ENCODE measurements at places on chromosomes 12 and 14. TPM values are rescaled to one million over a fixed set of nuclear protein-coding genes. Genes with fewer than 3 reads are reported as not detected.

DNA sequence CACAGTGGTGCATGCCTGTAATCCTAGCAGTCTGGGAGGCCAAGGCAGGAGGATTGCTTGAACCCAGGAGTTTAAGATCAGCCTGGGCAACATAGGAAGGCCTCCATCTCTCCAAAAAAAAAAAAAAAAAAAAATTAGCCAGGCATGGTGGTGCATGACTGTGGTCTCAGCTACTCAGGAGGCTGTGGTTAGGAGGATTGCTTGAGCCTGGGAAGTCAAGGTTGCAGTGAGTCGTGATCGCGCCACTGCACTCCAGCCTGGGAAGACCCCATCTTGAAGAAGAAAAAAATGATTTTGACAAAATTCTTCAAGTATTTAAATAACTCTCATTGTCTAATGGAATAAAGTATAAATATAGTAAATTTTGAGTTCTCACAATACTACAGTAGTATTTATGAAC lies 219.2 kb upstream of the SSTR1 start:
- ATAC-seq: no peak

- ATAC-seq: no peak
Measured at GRCh38 chr12:65419284-65420072, 141.0 kb downstream of the MSRB3 start.

- no peak for ATAC-seq
Measured at GRCh38 chr14:94594441-94594840, 13.2 kb downstream of the SERPINA5 start.

DNA sequence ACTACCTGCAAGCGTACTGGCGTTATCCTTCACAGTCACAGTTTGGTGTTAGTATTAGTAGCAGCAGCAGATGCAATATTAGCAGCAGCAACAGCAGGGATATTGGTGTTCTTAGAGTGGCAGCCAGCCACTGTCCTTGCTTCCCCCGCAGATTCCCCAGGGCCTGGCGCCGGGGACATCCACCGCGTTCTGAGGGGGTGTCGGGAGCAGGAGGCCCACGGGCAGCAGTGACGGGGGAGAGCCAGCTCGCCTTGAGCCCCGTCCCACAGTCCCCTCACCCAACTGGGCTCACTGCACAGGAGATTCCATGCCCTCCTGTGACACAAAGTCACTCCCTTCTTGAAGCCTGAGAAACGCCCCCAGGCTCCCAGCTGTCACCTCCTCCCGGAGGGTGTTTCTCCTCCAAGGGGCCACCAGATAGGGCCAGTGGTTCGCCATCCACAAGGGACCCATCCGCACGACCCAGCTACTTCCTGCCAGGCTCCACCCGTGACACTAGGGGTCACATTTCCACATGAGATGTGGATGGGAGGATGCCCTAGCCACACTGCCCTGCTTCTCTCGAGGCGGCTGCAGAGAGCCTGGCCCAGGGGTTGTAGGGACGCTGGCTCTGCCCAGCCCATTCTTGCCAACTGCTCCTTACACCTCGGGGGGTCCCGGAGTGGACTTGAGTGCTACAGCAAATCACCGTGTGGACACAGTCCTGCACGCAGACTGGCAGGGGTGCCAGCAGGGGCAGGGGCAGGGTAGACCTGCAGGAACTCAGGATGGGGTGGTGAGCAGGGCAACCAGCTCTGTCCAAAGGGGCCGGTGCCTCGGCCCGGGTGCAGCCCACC lies 123.1 kb downstream of the PIWIL1 start:
- no peak for ATAC-seq

DNA sequence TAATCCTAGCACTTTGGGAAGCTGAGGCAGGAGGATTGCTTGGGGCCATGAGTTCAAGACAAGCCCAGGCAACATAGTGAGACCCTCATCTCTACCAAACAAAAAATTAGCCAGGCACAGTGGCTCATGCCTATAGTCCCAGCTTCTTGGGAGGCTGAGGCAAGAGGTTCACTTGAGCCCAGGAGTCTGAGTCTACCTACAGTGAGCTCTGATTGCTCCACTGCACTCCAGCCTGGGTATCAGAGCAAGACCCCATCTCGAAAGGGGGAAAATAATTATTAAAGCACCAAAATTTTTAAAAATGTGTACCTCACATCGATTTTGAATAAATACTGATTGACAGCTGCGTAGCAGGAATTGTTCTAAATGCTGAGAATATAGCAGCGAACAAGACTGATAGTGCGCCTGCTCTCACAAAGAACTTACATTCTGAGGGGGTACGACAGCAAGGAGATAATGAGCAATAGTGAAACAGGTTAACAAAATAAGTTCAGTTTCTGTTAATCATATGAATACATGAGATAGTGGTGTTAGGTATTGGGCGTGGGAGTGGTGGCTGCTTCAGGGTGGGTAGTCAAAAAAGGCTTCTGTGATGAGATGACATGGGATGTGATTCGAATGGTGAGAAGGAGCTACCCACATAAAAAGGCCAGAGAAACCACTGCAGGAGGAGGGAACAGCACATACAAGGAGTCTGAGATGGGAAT lies 19.6 kb downstream of the HCFC2 start:
- no peak for ATAC-seq

The RNASE7 gene
- 2.7 TPM for total RNA-seq

- no peak for ATAC-seq
Measured at GRCh38 chr14:103805708-103806107, 41.7 kb downstream of the PPP1R13B start.

The RHEBL1 gene
- total RNA-seq: 0.44 TPM

GRCh38 chr14:77098529-77099353 lies 683 bp downstream of the CIPC start:
- peak; percentile 33 for ATAC-seq

The MARK3 gene
- 62.1 TPM for total RNA-seq

The TTC8 gene
- total RNA-seq: 12.8 TPM

The TGM1 gene
- 1,652 TPM for total RNA-seq

- ATAC-seq: no peak
Measured at GRCh38 chr14:84926656-84927055, 603.3 kb upstream of the FLRT2 start.

The LRRC9 gene
- total RNA-seq: 0.12 TPM

The STAB2 gene
- 0.16 TPM for total RNA-seq

GRCh38 chr14:76729953-76730505 lies 31.2 kb upstream of the VASH1 start:
- no peak for ATAC-seq

The SYCP3 gene
- total RNA-seq: 0.12 TPM

GRCh38 chr12:64825143-64826021 lies 935 bp downstream of the TBC1D30 start:
- peak; percentile 23 for ATAC-seq

- peak; percentile 34 for ATAC-seq
Measured at GRCh38 chr12:52401926-52402325, 4.2 kb downstream of the KRT82 start.

GRCh38 chr12:127533353-127533752 lies 733.6 kb upstream of the TMEM132C start:
- ATAC-seq: no peak

GRCh38 chr12:43132291-43132690 lies 419.7 kb downstream of the ADAMTS20 start:
- no peak for ATAC-seq

DNA sequence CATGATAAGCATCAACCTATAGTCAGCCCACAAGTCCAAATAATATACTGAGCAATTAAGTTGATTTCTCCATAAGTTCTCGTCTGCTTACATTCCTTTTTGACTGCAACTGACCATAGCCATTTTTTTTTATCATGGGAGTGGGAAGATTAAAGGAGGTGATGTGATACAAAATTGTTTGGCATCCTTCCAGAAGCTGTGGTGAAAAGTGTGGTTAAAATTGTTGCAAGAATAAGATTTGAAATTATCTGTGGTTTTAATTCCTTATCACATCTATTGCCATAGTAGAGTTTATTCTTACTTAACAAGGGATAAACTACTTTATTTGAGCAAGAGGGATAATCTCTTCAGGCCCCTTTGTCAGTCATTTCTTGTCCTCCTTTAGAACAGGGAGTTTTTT lies 50.7 kb downstream of the LIN52 start:
- no peak for ATAC-seq

The IL26 gene
- not detected for total RNA-seq

DNA sequence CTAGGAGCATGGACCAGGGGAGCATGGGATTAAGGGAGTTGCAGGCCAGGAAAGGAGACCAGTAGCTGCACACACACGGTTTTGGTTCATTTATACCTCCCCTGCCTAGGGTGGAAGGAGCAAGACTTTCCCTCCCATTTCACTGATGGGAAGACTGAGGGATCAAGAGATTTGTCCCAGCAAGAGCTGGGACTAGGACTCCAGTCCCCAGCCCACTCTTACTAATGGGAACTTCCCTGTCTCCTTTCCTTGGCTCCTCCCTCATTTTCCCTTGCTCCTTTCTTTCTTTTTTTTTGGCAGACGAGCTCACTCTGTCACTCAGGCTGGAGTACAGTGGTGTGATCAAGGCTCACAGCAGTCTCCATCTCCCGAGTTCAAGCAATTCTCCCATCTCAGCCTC lies 13.0 kb downstream of the SCNN1A start:
- no peak for ATAC-seq

DNA sequence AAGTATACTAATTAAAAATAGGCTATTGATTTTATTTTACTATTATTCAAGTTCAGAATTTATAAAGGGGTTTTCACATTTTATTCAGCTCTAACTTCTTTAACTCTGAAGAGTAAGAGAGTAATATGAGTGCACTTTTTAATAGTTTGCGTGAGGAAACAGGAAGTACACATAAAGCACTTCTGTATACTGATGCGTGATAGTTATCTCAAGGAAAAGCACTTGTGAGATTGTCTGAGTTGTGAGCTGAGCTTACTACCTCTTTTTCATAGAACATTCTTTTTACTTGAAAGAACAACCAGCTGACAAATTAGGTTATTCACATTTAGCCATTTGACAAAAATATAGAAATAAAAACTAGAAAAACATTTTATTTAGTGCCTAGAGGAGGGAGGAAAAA lies 1.9 kb downstream of the RAD51AP1 start:
- ATAC-seq: no peak

- no peak for ATAC-seq
Measured at GRCh38 chr14:71668186-71668912, 263.9 kb upstream of the RGS6 start.

DNA sequence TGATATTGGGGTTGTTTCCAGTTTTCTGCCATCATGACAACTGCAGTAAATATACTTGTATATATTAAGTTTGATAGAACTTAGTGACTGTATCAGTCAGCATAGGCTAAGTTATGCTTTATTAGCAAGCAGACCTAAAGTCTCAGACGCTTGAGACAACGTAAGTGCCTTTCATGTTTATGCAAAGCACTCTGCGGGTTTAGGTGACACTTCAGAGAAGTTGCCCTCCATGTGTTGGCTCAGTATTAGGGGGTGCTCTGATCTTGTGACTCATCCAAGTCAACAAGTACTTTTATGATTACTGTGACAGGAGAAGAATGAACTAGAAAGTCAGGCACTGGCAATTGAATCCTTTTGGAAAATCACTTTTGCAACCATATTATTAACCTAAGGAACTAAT lies 13.3 kb upstream of the OTOGL start:
- no peak for ATAC-seq

GRCh38 chr12:30900351-30900750 lies 26.2 kb upstream of the TSPAN11 start:
- no peak for ATAC-seq

GRCh38 chr14:31336646-31337045 lies 83.7 kb downstream of the HEATR5A start:
- peak; percentile 100 for ATAC-seq

DNA sequence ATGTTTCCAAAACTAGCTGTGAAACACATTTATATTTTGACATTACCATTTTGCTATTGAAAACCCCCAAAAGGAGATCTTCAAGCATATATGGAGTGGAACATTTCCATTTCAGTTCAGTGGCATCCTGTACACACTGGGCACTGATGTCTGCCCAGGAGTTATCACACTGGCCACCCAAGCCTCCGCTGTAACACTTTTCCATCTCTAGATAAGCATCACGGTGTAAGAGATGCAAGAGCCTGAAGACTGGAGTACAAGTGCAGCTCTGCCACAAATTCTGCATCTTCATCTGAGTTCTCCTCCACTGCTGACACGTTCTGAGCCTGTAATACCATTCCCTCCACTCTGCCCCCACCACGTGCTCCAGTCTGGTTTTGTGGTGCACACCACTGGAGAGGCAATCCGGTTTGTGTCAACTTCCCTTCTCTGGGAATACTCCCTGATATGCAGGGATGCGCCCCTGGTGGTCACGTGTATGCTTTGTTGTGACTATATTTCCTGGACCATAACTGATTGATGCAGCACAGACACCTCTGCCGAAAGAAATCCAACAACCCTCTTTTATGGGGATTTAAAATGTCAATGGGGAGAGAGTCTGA lies 12.7 kb downstream of the SPTLC2 start:
- ATAC-seq: peak; percentile 40

DNA sequence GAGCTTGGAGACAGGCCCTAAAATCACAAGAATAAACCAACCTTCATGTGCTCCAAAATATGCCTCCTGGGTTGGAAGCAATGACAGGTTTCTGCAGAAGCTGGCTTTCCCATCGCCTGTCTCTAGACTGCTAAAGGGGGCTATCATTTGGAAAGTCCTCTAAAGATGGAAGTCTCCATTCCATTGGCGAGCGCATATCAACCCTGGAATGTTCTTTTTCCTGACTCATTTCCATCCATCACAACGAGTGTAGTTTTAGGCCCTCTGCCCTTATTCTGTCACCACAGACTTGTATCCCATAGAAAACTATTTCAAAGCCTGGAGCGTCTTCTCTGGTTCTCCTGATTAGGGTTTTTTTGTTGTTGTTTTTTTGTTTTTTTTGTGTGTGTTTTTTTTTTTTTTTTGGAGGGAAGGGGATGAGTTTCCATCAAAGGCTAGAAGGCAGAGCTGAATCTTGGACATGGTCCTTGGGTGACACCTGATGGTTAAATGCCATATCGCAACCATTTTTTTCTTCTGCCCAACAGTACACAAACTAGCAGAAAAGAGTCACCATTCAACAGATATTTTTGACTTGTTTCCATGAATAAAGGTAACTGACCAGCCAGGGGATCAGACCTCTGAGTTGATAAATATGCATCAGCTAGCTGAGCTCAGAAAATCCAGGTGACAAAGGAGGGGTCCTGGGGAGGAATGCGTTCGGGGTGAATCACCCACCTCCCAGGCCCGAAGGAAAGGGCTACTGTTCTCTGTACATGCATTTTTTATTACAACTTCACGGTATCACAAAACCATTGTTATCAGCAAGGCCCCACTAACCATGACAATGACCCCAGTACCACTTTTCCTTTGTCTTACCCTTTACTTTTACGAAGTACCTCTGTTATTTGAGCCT lies 40.5 kb downstream of the KCNA5 start:
- peak; percentile 66 for ATAC-seq

- ATAC-seq: no peak
Measured at GRCh38 chr12:71760471-71760870, 5.8 kb downstream of the RAB21 start.

DNA sequence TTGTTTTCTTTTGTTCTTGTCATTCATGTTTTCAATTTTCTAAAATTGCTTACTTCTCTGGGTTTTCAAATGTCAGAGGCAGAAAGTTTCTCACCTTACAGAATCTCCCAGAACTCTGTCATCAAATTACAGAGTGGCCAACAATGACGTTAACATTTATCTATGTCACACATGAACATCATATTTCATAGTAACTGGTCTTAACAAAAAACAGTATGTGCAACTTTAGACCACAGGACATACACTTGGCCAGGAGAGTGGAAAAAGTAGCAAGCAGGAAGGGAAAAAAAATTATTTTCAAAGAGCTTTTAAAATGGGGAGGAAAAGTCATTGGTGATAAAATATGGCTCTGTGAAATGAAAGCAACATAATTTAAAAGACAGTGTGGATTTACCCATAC lies 426.5 kb downstream of the MED13L start:
- ATAC-seq: no peak
